ENCODE measurements at places on chromosomes 5 and 9. TPM values are rescaled to one million over a fixed set of nuclear protein-coding genes. Genes with fewer than 3 reads are reported as not detected.

GRCh38 chr9:33227741-33228140, 12.2 kb upstream of the SPINK4 start:
- H3K27ac ChIP-seq: no peak overlapping the region
- no peak overlapping the region for H3K4me3 ChIP-seq
- H3K36me3 ChIP-seq: no peaks in the 10 kb centered on the region
- DNase-seq: no peak
- peaks cover 4% of the 10 kb centered on the region for H3K4me1 ChIP-seq

GRCh38 chr9:114745879-114746550, 59.8 kb downstream of the TNFSF15 start:
- H3K4me1 ChIP-seq: no peaks in the 10 kb centered on the region
- H3K27ac ChIP-seq: no peak overlapping the region
- DNase-seq: no peak
- peaks cover 2% of the 10 kb centered on the region for H3K27me3 ChIP-seq
- H3K4me3 ChIP-seq: no peak overlapping the region
- peaks cover 8% of the 10 kb centered on the region for H3K36me3 ChIP-seq

GRCh38 chr5:138711811-138712210, 41.4 kb upstream of the CTNNA1 start:
- no peak overlapping the region for H3K27ac ChIP-seq
- no peaks in the 10 kb centered on the region for H3K4me1 ChIP-seq
- DNase-seq: no peak
- H3K27me3 ChIP-seq: peaks cover 7% of the 10 kb centered on the region

GRCh38 chr5:142216931-142217330, 107.9 kb downstream of the SPRY4 start:
- no peak for DNase-seq
- no peak overlapping the region for H3K4me3 ChIP-seq
- no peaks in the 10 kb centered on the region for H3K36me3 ChIP-seq
- peaks cover 7% of the 10 kb centered on the region for H3K4me1 ChIP-seq

DNA sequence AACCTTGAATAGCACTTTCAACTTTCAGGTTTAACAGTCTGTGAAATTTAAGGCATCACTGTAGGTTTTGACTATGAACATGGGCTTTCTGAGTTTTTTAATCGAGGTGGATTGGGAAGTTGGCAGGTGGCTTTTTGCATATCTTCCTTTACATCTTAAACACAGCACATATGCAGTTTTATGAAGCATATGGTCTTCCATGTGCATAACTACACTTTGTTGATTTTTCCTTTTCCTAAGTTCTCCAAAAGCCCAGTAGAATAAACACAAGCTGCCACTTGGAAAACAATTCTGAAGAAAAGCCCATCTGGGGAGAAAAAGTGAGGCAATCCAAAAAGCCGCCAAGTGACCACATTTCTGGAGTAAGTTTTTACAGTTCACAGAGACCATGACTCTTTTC, 236.5 kb upstream of the IL12B start:
- no peak overlapping the region for H3K27ac ChIP-seq
- H3K4me1 ChIP-seq: peaks cover 2% of the 10 kb centered on the region
- no peaks in the 10 kb centered on the region for H3K36me3 ChIP-seq
- H3K4me3 ChIP-seq: no peak overlapping the region

ANKHD1 gene
- polyA plus RNA-seq: 62.7 TPM

- H3K36me3 ChIP-seq: no peaks in the 10 kb centered on the region
- H3K4me1 ChIP-seq: no peaks in the 10 kb centered on the region
- H3K4me3 ChIP-seq: no peak overlapping the region
- H3K27ac ChIP-seq: no peak overlapping the region
Measured at GRCh38 chr5:170662966-170663365, 120.6 kb upstream of the GABRP start.

DNA sequence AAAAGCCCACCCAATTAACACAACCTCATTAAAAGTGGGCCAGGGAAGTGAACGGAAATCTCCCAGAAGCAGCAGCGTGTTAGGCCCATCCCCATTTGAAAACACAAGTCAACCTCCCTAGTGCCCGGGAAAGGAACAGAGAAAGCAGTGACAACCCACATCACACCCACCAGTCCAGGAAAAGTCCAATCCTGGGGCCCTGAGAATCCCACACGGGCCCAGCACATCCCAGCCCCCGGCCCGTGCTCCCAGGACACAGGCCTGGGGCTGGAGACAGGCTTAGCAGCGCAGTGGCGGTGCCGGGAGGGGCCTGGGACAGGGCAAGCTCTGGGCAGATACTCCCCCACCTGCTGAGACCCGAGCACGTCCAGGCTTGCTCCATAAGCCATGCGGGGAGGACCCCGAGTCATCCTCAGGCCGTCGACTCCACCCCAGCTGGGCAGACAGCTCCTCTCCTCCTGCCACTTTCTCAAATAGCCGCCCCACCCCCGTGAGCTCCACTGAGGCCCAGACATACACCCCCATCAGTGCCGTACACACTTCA, 101.0 kb downstream of the KCNT1 start:
- H3K27ac ChIP-seq: no peak overlapping the region
- no peaks in the 10 kb centered on the region for H3K36me3 ChIP-seq
- H3K27me3 ChIP-seq: peaks cover 2% of the 10 kb centered on the region
- DNase-seq: no peak
- no peak overlapping the region for H3K4me3 ChIP-seq
- peaks cover 32% of the 10 kb centered on the region for H3K4me1 ChIP-seq

THBS4 gene
- not detected for polyA plus RNA-seq

DNA sequence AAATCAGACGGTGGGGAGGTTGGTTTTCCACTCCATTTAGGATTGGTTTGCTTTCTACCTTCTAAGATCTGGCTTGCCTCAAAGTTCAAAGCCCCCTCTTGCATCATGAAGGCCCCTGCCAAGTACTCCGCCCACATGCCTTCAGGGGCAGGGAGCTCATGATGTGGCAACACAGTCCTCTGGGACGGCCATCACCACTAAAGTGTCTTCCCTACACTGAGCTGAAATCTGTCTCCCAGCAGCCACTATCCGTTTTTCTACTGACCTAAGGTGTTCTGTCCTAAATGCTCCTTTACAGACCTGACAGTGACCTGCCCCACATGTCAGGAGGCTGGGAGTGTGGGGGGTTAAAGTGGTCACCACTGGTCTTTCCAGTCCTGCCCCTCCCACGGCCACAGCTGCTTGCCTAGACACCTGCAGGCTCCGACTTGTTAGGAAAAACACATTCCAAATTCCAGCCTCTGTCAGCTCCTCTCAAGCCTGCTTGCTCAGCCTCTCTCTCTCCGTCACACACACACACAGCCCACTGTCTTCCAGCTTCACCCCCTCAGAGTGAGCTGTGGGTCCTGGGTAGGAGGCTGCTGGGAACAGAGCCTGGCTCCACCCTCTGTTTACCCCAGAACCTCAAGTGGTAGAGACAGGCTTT, 44.9 kb downstream of the SHB start:
- H3K27ac ChIP-seq: no peak overlapping the region
- H3K27me3 ChIP-seq: no peaks in the 10 kb centered on the region
- H3K36me3 ChIP-seq: no peaks in the 10 kb centered on the region
- DNase-seq: no peak

GRCh38 chr5:43420241-43420640, 8.1 kb upstream of the CCL28 start:
- H3K27ac ChIP-seq: no peak overlapping the region
- H3K4me1 ChIP-seq: no peaks in the 10 kb centered on the region
- DNase-seq: no peak
- no peaks in the 10 kb centered on the region for H3K27me3 ChIP-seq
- no peak overlapping the region for H3K4me3 ChIP-seq

DNA sequence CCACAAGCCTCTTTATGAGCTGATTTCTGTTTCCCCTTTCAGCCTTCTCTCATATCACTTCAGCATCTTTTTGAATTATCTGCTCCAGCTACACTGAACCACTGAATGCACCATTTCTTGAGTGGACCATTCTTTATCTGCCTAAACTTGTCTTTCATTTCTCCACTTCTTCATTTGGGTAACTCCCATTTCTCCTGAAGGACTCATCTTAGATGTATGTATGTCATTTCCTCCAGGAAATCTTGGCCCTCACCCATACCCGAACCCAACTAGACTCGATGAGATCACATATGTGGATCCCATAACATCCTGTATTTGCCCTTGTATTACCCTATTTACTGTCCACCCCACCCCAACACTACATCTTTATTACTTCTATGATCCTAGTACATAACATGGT, 249.8 kb downstream of the KIF4B start:
- no peak for DNase-seq
- H3K27ac ChIP-seq: no peak overlapping the region
- no peaks in the 10 kb centered on the region for H3K4me1 ChIP-seq
- H3K36me3 ChIP-seq: no peaks in the 10 kb centered on the region
- H3K4me3 ChIP-seq: no peak overlapping the region
- no peaks in the 10 kb centered on the region for H3K27me3 ChIP-seq

DNA sequence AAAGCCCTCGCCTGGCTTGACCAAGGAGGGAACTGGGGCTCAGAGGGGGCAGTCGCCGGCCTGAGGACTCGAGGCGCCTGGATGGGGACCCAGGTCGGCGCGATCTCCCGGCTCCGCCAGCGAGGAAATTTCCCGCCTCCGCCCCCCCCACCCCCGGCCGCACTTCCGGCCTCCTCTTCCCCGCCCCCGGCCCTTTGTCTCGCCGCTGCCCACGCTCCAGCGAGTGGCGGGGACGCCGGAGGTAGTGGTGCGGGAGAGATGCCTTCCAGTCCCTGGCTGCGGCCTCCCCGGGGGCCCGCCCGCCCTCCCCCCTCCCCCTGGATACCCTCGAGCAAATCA, 448 bp upstream of the GPRIN1 start:
- H3K27ac ChIP-seq: no peak overlapping the region
- no peaks in the 10 kb centered on the region for H3K36me3 ChIP-seq
- peaks cover 10% of the 10 kb centered on the region for H3K4me1 ChIP-seq
- peaks cover 28% of the 10 kb centered on the region for H3K27me3 ChIP-seq
- peak overlapping the region; percentile 78 for H3K4me3 ChIP-seq
- no peak for DNase-seq

Measured in immature natural killer cell (primary cell).